ENCODE measurements at places on chromosomes 3 and 15.

GRCh38 chr3:28039234-28039633 is 202.2 kb upstream of the CMC1 start:
- no peak for DNase-seq

DNA sequence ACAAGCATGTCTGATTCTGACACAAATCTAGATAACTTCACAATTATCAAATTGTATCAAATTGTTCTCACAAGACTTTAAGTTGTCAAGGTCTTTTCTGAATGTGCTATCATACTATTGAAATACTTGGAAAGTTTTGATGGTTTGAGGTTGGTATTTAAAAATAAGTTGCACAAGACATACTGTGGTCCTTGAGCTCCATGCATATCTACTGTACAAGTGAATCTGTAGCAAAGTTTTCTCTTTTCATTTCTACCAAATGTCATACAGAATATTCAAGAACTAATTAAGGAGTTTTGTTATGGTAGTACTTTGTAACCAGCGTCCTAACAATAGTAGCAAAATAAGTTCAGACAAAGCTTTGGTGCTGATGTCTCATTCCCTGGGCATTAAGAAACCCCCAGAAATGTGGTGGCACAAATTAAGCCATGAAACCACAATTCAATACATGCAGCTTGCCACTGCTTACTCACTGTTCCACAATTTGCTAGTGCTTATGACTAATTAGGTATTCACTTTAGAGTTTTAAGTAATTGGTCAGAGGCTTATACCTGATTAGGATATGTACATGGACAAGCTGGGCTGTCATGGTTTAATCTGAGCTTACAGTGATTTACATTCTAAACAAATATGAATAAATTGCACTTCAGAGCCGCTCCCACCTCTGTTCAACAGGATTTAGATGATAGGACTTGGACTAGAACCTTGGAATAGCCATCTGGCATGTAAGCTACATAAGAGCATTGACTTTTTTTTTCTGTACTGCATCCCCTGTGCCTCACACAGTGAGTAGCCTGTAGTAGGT is 8.8 kb downstream of the TBC1D23 start:
- DNase-seq: peak; percentile 93

DNA sequence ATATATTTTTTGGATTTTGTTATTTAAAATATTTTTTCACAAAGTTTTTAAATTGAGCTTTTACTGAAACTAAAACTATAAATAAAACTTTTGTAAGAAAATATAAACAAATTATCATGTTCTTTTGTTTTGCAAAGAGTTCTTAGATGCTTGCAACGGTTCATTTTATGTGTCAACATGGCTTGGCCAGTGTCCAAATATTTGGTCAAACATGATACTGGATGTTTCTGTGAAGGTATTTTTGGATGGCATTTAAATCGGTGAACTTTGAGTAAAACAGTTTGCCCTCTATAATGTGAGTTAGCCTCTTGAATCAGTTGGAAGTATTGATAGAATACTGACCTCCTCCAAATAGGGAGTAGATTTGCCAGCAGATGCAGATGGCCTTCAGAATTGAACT is 612.6 kb upstream of the NECTIN3 start:
- DNase-seq: no peak

DNA sequence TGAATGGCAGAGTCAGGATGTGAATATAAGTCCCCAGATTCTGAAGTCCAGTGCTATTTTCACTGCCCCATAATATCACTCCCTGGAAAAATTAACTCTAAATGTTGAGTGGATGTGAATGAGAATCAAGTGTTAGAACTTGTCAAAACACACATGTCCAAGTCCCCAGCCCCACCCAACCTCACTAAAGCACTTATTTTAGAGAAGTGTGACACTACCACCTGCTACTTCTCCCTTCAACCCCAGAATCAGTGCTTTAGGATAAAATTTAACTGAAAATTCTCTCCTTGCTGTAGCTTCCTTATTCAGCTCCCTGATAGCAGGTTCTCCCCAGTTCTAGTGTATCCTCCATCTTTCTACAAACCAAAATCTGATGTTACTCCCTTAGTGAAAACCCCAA is 35.8 kb downstream of the HERC1 start:
- no peak for DNase-seq

- DNase-seq: peak; percentile 3
These were observed 384.1 kb downstream of the PLOD2 start for GRCh38 chr3:145776782-145777408.

GRCh38 chr15:71575474-71576045 is 234.8 kb upstream of the NR2E3 start:
- no peak for DNase-seq

- DNase-seq: no peak
These were observed 282.7 kb upstream of the SEMA6D start for GRCh38 chr15:47434596-47434995.

- no peak for DNase-seq
These were observed 37.9 kb upstream of the MINAR1 start for GRCh38 chr15:79394231-79394630.

DNA sequence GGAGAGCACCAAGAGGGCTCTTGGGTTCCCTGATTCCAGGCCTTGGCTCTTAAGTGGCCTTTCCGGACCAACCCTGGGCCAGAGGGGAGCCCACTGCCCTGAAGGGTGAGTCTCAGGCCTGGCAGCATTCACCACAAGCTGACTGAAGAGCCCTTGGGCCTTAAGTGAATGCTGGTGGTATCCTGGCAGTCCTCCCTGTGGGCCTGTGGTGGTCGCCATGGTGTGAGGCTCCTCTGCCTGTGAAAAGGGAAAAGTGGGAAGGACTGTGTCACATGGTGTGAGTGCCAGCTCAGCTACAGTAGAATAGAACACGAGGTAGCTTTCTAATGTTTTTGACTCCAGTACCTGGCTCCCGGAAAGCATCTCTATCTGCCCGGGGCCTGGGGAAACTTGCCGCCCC is 15.3 kb downstream of the CHDH start:
- DNase-seq: no peak

- no peak for DNase-seq
These were observed 204.9 kb downstream of the CNTN4 start for GRCh38 chr3:2303566-2303965.

GRCh38 chr3:17032407-17033034 is 147.8 kb downstream of the PLCL2 start:
- DNase-seq: peak; percentile 2

GRCh38 chr3:157248590-157249422 is 88.9 kb upstream of the CCNL1 start:
- DNase-seq: peak; percentile 62

DNA sequence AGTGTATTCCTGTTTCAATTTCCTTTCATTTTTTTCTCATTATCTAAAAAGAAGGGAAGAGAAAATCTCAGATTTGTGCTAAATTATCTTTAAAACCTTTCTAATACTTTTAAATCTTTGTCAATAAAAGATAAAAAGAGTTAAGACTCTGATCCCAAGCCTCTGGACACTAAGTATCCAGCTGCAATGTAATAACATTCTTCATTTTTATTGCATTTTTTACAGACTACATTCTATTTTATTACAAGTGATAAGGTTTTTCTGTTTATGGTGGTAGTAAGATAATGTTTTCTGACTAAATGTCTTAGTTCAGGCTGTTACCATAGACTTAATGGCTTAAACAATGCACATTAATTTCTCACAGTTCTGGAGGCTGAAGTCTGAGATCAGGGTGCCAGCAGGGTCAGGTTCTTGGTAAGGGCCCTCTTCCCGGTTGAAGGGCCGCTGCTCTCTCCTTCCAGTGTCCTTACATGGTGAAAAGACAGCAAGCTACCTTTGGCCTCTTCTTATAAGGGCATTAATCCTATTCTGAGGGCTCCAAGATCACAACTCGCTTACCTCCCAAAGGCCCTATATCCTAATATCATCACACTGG is 19.7 kb downstream of the KCNAB1 start:
- DNase-seq: no peak

DNA sequence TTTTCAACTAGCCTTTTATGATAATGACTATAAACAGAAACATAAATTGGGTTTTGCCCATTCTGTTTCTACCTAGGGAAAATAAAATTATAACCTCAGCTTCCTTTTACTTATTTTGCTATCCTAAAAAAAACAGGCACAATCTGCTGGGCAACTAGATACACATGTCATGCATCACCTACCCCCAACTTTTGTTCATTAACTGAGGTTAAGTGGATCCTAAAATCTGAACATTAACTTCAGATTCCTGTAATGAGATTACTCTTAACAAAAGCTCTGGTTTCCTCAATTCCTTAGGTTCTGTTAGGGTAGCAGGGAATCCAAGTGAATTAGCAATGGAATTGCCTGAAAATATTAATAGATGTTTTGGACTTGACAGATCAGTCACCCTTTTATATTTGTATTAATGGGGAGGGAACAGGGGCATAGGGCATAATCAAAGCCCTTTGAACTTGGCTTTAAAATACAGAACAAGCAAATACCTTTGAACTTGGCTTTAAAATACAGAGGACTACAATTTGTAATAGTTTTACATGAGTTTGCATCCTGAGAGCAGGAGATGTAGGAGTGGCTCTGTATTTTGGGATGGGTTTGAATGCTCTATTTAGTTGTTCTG is 106.6 kb downstream of the FEZF2 start:
- no peak for DNase-seq

- DNase-seq: no peak
These were observed 23.7 kb downstream of the SATB1 start for GRCh38 chr3:18401300-18401961.

DNA sequence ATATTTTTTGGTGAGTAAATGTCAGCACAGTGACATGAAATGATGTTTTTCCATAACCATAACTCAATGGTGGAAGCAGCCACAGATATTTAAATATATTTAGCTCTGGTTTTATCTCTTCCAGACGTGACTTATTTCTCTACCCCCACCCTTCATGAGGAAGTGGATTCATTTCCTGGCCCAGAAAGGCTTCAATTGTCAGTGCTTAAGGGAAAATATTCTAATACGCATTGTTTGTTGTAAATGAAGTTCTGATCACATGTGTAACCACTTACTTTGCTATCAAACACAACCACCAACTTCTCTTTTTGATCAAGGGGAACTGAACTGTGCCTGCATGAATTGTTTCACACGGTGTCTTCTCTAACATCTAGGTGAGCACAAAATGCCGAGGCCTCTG is 14.0 kb downstream of the CLDN16 start:
- no peak for DNase-seq

All from RWPE1 (cell line).